CD4-positive, CD25-positive, alpha-beta regulatory T cell (primary cell): ENCODE measurements at places on chromosomes 1 and 21. TPM values are rescaled to one million over a fixed set of nuclear protein-coding genes. Genes with fewer than 3 reads are reported as not detected.

Gene CFHR1
- polyA plus RNA-seq = not detected

Gene SPATA6
- 0.18 TPM for polyA plus RNA-seq

- DNase-seq = peak; percentile 46
- H3K36me3 ChIP-seq = no peaks in the 10 kb centered on the region
- H3K4me1 ChIP-seq = peaks cover 58% of the 10 kb centered on the region
- peak overlapping the region; percentile 89 for H3K4me3 ChIP-seq
Measured at GRCh38 chr1:156750711-156751450, 594 bp downstream of the HDGF start.

DNA sequence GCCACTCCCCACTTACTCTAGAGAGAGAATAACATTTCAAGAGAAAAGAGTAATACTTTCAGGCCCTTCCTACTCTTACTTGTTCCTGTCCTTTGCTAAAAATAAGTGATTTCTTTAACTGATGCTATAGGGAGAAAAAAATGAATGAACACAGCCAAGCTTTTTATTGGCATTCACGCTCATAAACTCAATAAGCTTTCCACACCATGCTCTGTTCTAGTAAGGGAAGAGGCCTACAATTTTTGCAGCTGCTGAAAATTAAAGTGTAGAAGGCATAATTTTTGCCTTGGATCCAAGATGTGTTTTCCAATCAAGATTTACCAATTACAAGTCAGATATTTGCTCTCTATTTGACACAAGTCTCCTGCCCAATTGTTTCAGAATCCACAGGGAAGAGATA, 188.1 kb upstream of the RGS18 start:
- DNase-seq = no peak
- H3K4me1 ChIP-seq = no peaks in the 10 kb centered on the region
- H3K4me3 ChIP-seq = no peak overlapping the region
- no peaks in the 10 kb centered on the region for H3K27me3 ChIP-seq
- H3K36me3 ChIP-seq = no peaks in the 10 kb centered on the region

GRCh38 chr1:206538901-206539640, 31.7 kb downstream of the RASSF5 start:
- H3K4me1 ChIP-seq = no peaks in the 10 kb centered on the region
- H3K36me3 ChIP-seq = no peaks in the 10 kb centered on the region
- no peak for DNase-seq
- H3K4me3 ChIP-seq = no peak overlapping the region
- no peak overlapping the region for H3K27ac ChIP-seq

GRCh38 chr1:230072296-230072695, 5.3 kb downstream of the GALNT2 start:
- peaks cover 19% of the 10 kb centered on the region for H3K4me1 ChIP-seq
- H3K27me3 ChIP-seq = no peaks in the 10 kb centered on the region
- DNase-seq = no peak
- no peak overlapping the region for H3K27ac ChIP-seq

- H3K27me3 ChIP-seq = no peaks in the 10 kb centered on the region
- DNase-seq = no peak
- no peaks in the 10 kb centered on the region for H3K4me1 ChIP-seq
Measured at GRCh38 chr1:60222360-60223115, 149.0 kb upstream of the C1orf87 start.

- no peaks in the 10 kb centered on the region for H3K36me3 ChIP-seq
- H3K4me3 ChIP-seq = peak overlapping the region; percentile 92
- DNase-seq = no peak
- no peak overlapping the region for H3K27ac ChIP-seq
- H3K4me1 ChIP-seq = peaks cover 3% of the 10 kb centered on the region
Measured at GRCh38 chr1:42529724-42530181, 66.7 kb downstream of the CCDC30 start.

Gene OR2AK2
- polyA plus RNA-seq = not detected

Gene ERG
- polyA plus RNA-seq = not detected

DNA sequence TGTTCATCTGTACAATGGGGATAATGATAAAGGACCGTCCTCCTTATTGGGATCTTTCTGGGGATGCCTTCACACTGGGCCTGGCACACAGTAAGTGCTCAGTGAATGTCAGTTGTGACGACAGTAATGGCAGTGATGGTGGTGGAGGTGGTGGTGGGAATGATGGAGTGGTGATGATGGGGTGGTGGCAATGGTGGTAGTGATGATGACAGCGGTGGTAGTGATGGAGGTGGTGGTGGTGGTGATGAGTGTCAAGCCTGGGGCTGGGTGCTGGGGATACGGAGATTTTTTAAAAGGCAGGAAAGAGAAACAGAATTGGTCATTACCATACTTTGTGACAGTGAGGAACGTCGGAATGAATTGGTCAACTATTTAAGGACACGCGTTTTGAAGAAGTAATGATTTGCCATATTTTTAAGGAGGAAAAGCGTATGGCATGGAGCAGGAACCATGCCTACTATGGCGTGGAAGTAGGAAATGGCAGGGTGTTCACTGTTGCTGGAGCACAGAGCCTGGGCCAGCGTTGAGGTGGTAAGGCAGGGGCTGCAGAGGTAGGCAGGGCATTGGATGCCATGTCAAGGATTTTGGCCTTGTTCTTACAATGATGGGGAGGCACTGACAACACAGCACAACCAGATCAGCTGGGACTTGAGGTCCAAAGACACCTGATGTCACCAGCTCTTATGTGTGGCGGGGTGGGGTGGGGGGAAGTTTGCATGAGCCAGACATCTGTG, 128.7 kb downstream of the ACTL8 start:
- H3K36me3 ChIP-seq = no peaks in the 10 kb centered on the region
- no peaks in the 10 kb centered on the region for H3K27me3 ChIP-seq
- H3K4me3 ChIP-seq = no peak overlapping the region
- H3K27ac ChIP-seq = no peak overlapping the region
- no peaks in the 10 kb centered on the region for H3K4me1 ChIP-seq
- DNase-seq = no peak
